GM03348 (cell line): ENCODE measurements at places on chromosomes 12 and 14.

- no peak for DNase-seq
These were observed 114.3 kb upstream of the RPH3A start for GRCh38 chr12:112677050-112677765.

DNA sequence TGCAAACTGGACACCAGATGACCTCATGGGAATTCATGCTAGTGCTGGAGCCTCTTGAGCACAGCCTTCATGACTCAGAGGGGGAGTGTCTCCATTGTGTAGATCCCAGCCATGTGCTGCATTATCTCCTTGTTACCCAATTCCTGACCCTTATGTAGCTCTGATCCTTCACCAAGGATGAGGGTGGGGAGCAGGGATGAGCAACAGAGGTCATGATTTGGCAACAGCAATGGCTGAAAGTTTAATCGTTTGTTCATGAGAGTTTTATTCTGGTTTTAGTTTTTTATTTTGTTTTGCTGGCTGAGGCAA, 9.5 kb upstream of the BDKRB1 start:
- DNase-seq, result peak; percentile 92

DNA sequence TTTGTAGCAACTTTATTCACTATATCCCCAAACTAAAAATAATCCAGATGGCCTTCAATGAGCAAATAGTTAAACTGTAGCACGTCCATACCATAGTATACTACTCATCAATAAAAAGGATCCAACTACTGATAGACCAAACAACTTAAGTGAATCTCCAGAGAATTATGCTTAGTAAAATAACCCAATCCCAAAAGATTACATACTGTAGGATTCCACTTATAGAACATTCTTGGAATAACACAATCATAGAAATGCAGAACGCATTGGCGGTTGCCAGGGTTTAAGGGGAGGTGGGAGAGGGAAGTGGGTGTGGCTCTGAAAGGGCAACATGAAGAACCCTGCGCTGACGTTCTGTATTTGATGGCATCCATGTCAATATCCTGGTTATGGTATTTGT, 28.6 kb downstream of the SNRPF start:
- DNase-seq, result no peak

DNA sequence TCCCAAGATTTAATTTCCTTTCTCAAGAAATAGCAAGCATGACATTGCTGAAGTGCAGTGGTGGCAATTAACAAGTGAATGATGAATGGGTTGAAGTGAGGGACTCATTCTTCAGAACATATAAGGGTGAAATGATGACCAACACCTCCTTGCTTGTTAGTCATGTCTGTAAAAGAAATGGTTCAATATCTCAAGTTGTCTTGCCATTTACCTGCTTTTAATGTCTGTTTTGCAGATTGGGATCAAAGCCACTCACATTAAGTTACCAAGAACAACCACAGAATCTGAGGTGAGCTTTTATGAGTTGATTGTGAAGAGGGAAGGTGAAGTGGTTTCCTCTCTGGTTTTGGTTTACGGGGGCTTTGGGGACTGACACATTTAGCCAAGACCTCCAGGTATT, 24.1 kb downstream of the MTHFD1 start:
- no peak for DNase-seq

DNA sequence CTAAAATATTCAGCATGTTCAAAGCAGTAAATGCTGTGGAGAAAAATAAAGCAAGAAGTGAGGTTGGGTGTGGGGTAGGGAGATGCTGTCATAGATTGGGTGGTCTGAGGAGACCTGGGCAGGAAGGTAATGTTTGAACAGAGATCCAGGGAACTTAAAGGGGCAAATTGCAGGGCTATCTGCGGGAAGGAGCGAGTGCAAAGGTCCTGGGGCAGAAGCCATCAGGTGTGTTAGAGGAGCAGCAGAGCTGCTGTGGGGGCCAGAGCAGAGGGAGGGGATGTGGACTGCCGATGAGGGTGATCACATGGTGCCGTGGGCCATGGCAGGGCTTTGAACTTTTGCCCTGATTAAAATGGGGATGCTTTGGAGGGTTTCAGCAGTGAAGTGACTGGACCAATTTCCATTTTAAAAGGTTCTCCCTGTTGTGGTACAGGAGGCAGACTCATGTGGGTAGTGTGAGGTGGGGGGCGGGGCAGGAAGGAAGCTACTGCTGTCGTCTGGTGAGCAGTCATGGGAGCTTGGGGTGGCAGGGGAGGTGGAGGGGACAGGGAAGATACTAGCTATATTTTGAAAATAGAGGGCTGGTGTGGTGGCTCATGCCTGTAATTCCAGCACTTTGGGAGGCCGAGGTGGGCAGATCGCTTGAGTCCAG, 145.0 kb downstream of the AACS start:
- DNase-seq, result no peak

GRCh38 chr14:81330619-81331122, 69.5 kb downstream of the STON2 start:
- DNase-seq, result no peak

GRCh38 chr14:49770212-49770817, 2.4 kb downstream of the KLHDC2 start:
- peak; percentile 11 for DNase-seq

GRCh38 chr12:85572956-85573355, 263.3 kb downstream of the RASSF9 start:
- peak; percentile 15 for DNase-seq

GRCh38 chr12:42756841-42757623, 167.5 kb upstream of the PRICKLE1 start:
- peak; percentile 44 for DNase-seq

GRCh38 chr14:60643463-60644314, 5.6 kb downstream of the SIX1 start:
- DNase-seq, result peak; percentile 47
